Stimulated activated CD4-positive, alpha-beta T cell treated with anti-CD3 and anti-CD28 coated beads, Interleukin-1b, Interleukin-23, amount 100 ng/mL, for 1 hour (primary cell): ENCODE measurements at places on chromosomes 6 and 20.
A peak's percentile ranks its signal among the peaks of the same experiment; 100 is the strongest.

GRCh38 chr20:9214685-9215084 is 145.8 kb downstream of the PLCB4 start:
- no peak for DNase-seq

DNA sequence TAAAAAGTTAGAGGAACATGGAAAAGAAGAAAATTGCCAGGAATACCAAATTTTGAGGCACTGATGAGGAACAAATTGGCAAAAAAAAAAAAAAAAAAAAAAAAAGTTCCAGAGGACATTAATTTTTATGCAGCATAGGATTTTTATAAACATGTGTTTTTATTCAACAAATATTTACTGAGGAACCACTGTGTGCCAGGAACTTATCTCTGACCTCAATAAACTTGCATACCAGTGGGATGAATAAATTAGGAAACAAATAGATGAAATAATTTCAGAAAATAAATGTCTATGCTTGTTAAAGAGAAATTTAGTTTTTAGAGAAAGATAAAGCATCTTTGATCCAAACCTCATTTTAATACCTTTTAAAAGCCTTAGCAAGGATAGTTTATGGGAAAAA is 175.1 kb downstream of the PDE10A start:
- no peak for DNase-seq

DNA sequence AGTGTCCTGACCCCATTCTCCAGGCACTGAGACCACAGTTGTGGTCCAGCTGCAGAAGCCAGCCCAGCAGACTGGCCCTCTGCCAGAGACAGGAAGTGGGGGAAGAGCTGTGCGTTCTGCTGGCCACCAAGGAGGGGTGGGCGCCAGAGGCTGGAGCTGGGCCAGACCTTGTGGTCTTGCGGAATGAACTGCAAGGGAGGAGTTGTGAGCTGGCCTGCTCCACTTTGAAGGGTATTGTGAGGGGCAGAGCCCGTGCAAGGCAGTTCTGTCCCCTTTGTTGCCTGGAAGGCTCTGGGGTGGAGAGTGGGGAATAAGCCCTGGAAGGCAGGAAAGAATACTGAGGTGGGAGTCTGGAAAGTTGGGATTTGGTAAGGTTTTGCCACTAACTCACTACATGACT is 3.6 kb upstream of the MDFI start:
- no peak for DNase-seq

GRCh38 chr20:50980071-50980681 is 21.6 kb downstream of the MOCS3 start:
- DNase-seq: no peak

DNA sequence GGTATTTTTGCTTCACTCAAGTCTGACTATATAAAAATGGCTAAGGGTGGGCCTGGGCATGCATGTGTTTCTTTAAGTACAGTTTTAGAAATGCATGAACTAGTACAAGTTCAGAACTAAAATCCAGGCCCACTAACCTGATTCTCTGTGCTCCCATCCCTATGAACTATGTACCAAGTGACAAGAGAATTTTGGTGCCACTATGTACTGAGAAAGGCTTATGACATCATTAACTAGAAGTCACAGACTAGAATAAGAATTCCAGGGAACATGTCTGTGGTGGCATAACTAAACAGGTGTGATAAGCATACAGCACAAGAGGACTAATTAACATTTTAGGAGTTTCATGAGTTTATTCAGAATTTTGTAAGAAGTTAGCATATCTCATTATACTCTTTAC is 16.1 kb downstream of the TENT5A start:
- DNase-seq: no peak

DNA sequence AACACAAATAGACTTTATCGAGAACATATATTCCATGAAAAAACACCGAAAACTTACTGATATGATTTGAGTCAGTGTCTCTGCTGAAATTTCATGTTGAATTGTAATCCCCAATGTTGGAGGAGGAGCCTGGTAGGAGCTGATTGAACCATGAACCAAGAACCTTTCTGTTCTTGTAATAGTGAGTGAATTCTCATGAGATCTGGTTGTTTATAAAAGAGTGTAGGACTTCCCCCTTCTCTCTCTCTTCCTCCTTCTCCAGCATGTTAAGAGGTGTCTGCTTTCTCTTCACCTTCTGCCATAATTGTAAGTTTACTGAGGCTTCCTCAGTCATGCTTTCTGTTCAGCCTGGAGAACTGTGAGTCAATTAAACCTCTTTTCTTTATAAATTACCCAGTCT is 1289.3 kb upstream of the CITED2 start:
- no peak for DNase-seq

DNA sequence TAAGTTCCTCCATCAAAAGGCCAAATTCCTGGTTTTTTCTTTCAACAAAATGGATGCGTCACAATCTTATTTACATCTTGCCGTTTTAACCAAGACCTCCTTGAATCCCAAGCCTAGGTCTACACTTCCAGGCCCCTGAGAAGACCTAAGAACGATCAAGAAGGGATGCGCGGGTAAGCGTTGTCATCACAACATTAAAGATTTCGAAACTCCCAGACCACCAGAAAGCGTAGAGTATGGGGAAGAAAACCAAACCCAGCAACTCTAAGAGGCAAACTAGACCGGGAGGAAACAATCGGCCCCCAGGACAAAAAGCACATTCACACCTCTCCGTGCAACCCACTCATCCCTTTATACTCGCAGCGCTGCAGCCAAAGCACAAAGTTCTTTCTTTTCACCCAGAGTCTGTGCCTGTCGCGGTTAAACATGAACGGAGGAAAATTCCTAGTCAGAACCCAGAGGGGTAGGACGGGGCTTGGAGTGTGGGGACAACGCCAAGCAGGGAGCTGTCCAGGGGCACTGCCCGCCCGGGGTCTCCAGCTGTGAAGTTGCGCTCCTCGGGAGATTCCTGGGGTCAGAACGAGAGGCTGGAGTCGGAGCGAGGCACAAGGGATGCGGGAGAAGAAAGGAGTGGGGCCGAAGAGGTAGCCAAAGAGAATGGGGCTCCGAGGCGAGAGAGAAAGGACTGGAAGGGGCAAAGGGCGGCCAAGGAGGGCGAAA is 725 bp downstream of the OSER1 start:
- no peak for DNase-seq

DNA sequence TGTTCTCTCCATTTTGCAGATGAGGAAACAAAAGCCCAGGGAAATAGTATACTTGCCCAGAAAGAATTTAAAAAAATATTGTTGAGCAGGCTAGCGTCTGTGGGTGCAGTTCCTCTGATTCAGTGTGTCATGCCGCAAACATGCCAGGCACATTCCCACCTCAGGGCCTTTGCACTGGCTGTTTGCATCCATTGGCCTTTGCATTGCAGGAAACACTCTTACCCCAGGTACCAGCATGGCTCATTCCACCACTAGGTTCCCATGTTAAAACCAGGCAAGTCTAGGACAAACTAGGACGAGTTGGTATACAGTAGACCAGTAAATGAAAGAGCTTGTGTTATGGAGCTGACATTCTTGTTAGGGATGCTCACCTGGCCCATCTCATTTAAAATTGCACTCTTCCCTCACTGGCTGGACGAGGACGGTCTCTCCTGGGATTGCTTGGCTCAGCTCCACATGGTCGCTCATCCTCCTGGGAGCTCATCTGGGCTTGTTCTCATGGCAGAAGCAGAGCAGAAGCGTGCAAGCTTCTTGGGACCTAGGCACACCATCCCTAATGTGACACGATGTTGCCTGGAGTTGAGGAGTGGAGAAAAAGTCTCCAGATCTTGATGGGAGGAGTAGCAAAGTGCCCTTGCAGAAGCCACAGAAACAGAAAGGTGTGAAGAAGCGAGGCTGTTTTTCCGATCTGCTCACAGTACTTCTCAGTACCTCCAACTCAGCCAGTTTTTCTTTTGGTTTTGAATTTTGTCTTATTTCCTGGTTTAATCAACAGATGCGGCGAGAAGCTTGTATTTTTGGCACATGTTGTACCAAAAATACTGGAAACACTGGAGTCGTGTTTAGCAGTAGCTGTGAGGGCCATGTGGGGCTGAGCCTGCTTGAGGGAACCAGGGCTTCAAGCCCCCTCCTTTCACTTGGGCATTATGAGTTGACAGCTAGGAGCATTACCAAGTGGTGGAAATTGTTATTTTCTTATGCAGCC is 13.9 kb downstream of the ZNF831 start:
- DNase-seq: no peak

GRCh38 chr6:122426597-122426996 is 27.1 kb downstream of the HSF2 start:
- no peak for DNase-seq

DNA sequence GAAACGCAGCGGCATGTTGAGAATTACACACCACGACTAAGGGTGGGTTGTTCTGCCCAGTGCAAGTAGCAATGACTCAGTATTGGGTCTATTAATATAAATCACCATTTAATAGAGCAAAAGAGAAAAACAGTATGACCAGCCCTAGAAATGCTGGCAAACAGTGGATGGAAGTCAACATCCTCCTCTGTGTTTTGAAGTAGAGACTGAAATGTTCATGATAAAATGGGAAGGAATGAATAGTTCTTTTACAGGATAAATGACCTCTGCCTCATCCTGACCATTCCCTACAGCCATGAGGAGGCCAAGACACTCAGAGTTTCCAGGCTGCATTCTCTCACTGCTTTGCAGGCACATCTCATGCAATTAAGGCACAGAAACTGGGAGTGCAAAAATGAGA is 111.8 kb downstream of the PSMB1 start:
- DNase-seq: no peak

DNA sequence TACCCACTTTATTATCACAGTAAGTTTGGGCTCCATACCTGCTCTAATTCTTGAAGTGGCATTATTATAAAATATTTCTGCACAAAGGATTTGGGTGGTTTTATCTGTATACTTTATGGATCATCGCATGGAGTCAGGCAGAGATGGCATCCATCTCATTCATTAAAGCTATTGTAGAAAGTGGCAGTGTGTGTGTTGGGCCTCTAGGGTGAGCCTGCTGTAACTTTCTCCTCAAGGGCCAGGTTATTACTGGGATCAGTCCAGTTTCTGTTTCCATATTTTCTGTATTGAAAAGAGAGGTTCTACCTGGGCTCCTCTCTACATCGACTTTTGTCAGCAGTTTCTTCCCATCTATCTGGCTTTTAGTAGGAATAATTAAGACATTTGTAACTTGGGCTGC is 511.1 kb downstream of the MMUT start:
- DNase-seq: no peak

GRCh38 chr6:163147994-163148393 is 266.5 kb upstream of the QKI start:
- no peak for DNase-seq

- DNase-seq: no peak
These were observed 143.9 kb downstream of the BCAS1 start for GRCh38 chr20:53926428-53927028.

DNA sequence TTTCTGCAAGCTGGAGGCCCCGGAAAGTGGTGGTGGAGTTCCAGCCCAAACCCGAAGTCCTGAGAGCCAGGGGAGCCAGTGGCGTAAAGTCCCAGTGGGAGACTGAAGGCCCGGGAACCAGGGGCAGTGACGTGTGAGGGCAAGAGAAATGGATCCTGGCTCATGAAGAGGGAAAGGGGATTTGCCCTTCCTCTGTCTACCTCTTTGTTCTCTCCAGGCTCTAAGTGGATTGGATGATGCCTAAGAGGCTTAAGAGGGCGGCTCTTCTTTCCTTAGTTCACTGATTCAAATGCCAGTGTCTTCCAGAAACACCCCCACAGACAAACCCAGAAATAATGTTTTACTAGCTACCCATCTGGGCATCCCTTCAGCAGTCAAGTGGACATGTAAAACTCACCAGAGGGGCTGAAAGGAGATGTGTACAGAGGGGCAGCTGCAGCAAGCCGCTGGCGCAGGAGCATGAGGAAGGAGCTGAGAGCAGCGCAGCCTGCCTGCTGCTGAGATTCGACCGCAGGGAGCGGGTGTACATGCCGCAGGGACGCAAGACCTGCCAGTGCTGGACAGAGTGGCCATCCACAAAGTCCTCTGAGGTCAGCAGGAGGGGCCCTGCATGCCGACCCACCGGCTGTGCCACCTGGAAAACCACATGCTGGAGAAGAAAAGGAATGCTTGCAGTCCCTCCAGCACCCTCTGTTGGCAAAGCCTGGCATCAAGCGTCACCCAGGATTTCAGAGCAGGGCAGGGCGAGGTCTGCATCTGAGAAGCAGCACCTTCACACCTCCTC is 29.5 kb downstream of the CDYL start:
- peak; percentile 8 for DNase-seq

- no peak for DNase-seq
These were observed 69.3 kb upstream of the STMND1 start for GRCh38 chr6:17032590-17032987.

GRCh38 chr20:57656821-57657534 is 36.8 kb upstream of the ZBP1 start:
- DNase-seq: no peak

DNA sequence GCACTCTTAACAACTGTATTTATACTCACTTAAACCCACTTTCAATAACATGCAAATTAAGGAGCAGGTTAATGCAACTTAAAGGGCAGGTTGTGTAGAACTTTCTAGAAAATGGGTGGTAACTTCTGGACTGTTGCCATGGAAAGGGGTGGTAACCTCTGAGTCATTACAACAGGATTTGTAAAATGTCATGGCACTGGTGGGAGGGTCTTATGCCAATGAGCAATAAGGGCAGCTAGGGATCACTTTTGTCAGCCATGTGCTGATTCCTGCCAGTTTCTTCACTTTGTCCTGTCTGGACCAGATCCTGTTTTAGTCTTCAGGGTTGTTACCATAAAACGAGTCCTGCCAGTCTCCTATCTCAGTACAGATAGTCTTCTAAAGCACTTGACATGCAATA is 560.5 kb upstream of the PTCHD4 start:
- no peak for DNase-seq

DNA sequence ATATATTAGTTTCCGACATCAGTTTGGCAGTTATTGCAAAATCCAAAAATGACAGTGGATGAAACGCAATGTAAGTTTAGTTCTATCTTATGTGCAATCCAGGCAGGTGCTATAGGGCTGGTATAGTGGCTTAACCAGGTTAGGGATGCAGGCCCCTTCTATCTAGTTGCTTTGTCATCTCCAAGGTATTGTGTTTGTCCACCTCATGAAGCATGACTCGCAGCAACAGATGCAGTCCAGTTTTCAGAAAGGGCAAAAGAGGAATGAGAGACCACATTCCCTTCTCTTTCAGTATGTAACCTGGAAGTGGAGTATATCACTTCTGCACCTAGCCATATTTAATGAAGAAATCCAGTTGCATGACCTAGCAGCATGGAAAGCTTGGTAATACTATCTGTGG is 59.7 kb downstream of the PKIB start:
- DNase-seq: no peak
